ENCODE measurements at places on chromosomes 2 and 18.

DNA sequence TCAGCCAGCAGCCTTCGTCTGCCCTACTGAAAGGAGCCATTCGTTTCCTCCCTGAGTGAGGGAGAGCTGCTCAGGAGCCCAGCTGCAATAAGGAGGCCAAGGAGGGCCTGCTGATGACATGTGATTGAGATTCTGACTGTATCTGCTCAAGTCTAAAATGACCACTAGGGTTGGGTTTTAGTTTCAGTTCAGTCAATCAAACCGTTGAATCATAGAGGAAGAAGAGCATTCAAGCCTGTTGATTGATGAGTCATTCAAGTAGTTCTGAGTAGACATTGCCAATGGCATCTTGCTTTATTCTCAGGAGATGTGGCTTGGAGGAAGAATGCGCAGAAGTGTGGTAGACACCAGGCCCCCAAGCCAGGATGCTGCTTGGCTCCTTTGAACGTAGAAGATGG, 19.9 kb upstream of the BCL2L11 start:
- DNase-seq = no peak

DNA sequence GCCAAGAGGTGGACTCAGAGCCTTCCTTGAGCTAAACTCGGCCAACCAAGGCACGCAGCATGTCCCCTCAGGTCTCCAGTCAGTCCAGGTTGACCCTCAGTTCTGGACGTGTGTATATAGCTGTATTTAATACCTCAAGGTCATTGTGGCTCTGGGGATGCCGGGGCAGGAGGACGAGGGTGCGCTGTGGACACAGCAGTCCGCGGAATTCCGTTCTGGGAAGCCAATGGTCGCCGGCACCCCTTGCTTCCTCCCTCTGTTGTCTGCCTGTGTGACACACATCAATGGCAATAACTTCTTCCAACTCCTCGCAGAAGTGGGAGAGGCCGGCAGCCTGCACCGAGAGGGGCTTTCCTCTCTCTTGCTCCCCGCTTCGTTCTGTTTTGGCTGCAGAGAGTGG, 27.7 kb downstream of the LBH start:
- DNase-seq = no peak

GRCh38 chr18:77133835-77134496, 1.4 kb upstream of the MBP start:
- peak; percentile 32 for DNase-seq

DNA sequence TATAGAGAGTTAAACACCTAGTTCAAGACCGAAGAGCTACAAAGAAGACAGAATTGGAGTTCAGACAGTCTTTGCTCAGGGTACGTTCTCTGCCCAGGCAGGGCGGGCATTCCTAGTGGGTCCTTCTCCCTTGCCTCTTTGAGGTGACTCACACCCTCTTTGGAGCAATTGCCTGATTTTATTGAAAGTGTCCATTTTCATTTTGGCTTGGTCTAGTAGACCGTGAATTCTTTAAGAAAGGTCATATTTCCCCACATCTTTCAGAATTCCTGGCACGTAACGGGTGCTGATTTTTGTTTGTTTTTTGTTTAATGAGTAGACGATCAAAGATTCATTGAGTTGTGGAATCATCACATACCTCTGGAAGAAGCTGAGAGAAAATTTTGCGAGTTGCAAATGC, 871.5 kb downstream of the RNF144A start:
- DNase-seq = no peak

- DNase-seq = no peak
These were observed 231.1 kb upstream of the HS6ST1 start for GRCh38 chr2:128549646-128550260.

DNA sequence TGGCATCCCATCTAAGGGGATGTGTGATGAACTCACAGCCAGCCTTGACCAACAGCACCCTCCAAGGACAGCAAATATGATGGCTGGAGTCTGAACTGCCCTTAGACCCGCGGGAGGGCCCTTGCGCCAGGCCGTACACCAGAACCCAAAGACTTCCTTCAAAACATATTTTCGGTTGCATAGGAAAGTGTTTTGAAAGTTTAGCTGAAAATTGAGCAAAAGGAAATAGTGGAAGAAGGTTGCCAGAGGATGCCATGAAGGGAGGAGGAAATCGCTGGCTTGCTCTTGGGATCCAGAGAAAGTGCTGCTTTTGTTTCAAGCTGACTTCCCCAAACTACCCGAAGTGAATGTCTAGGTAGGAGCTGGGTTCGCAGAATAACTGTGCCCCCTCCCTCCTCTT, 61.3 kb downstream of the IL1R2 start:
- no peak for DNase-seq

DNA sequence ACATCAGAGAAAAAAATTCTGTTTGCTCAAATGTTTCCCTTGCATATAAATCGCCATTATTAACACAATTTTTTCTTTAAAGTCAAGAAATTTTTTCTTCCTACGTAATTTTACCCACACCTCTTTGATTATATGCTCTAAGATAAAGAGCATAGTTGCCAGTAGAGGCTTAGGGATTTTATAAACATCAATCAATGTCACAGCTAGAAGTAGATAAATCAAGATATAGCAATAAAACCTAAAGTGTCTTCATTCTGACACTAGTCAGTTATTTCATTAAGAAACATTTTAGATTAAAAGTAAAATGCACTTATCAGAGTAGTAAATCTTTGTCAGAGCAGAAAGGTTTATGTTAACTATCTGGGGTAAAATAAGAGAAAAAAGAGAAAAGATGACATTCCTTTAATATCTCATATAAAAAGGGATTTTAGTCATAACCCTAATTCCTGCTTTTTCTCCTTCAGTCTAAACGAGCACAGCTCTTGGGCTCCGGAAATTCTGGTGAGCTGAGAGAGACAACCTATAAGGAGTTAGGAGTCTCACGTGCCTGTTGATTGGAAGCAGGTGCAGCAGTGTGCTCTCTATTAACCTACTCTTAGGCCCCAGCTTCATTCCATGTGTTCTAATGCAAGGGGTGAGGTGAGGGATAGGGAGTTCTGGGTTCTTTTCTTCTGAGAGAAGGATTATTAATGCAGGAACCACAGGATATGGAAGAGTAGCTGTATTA, 172.4 kb upstream of the GULP1 start:
- DNase-seq = no peak

GRCh38 chr18:9874728-9875127, 11.0 kb upstream of the TXNDC2 start:
- no peak for DNase-seq

DNA sequence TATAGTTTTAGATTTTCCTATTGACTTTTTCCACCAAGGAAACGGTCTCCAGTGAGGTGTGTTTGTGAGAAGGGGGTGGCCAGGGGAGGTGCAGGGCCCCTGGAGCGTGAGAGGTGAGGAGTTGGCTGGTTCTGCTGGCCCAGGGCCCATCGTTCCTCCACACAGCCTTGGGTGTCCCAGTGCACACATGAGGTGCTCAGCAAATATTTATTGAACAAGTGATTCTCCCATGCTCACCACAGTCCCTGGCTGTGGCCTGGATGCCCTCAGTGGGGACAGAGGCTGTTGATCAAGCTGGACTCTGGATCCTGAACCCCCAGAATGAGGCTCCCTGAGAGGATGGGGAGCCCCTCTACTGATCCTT, 5.0 kb downstream of the HAAO start:
- DNase-seq = no peak

All from KG1 (cell line).